ENCODE measurements at places on chromosomes 5 and 9. TPM values are rescaled to one million over a fixed set of nuclear protein-coding genes. Genes with fewer than 3 reads are reported as not detected.

DNA sequence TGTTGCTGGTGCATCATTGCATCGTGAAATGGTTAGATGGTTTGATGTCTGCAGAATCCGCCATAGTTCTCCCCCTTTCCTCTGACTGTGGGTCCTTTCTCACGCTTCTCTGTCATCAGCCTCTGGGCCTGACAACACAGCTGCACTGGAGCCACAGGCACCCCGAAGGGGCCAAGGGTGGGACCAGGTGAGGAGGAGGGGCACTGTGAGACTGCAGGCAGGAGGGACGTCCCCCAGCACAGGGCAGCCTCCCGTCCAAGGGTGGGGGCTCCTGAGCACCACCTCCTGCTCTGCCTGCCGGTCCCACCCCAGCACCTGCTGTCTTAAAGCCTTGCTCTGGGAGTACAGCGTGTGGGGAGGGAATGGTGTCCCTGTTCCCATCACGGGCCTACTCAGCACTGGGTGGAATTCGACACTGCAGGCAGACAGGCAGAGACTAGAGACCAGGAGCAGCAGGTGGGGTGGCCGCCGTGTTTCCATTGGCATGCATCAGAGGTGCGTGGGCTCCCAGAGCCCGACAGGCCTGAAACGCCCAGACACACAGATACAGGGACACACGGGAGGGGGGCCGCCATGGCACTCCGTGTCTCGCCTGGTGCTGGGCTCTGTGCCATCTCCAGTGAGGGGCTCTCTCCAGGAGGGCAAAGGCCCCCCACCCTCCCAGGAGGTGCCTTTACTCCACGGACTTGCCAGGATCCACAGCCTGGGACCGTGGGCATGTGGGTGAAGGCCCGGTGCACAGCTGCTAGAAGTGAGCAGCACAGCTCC, 15.0 kb downstream of the CACNA1B start:
- no peak for DNase-seq

- no peak for DNase-seq
These were observed 12.2 kb downstream of the TAS2R1 start for GRCh38 chr5:9617739-9618504.

- DNase-seq: no peak
These were observed 149.9 kb upstream of the FBN2 start for GRCh38 chr5:128687930-128688329.

GRCh38 chr5:95172659-95173058, 112.2 kb downstream of the MCTP1 start:
- DNase-seq: no peak

Gene FAM78A
- 66.0 TPM for total RNA-seq
